ENCODE measurements at places on chromosomes 1 and 21.

GRCh38 chr1:109669246-109669948 lies 1.5 kb downstream of the GSTM2 start:
- no peak for DNase-seq

GRCh38 chr1:150441121-150441520 lies 46.1 kb upstream of the TARS2 start:
- DNase-seq = no peak

- DNase-seq = no peak
Observed at GRCh38 chr21:38544661-38545060, 46.4 kb upstream of the ERG start.

DNA sequence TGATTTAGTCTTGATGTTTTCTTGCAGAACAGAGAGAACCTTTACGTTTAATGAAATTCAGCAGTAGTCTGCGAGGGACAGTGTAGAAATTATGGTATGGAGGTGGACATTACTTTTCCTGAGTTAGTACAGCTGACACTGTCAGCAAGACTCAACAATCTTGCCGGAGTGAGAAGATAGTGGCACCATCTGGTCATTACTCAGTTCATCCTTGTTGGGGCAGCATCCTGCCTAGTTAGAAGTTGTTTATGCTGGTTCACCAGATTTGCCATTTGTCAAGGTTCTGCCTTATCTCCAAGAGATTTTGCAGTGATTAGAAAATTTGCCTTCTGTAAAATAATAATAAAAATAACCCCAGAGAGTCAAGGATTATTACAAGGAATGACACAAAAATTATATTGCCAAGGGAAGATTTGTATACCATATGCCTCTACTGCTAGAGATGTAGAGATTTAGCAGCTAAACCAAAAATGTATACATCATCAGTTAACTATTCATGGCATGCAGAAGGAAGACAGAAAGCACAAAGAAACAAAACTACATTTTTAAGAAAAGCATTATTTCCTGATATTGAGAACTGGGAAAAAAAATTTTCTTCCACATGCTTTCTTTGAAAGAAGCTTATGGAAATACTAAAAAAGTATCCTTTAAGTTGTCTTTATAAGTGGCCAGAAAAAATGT lies 1967.4 kb downstream of the NCAM2 start:
- DNase-seq = no peak

GRCh38 chr1:202807926-202808757 lies at the start of gene KDM5B:
Gene KDM5B (minus strand): TSS chr1:202808421. CDS start chr1:202808305, 116 bp downstream.
- DNase-seq = peak; percentile 42

GRCh38 chr21:26421724-26422123 lies 151.4 kb downstream of the CYYR1 start:
- DNase-seq = no peak

DNA sequence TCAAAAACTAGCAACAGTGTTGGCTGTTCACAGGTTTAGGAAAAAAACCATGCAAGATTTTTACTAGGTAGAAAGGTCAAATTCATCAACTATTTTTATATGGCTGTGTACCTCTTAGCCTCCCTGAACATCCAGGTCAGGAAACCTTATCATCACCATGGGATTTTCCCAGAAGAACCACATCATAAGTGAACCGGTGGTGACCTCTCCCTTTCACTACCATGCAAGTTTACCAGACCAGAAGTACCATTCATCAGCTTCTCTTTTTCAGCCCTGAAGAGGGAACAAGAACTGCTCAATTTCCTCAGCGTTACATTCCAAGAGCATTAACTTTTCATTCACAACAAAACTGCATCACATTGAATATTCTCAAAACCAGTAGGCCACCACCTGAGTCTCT lies 5.9 kb downstream of the SSBP3 start:
- no peak for DNase-seq

GRCh38 chr1:167629681-167630567 lies at the start of gene RCSD1:
Gene RCSD1 (plus strand): TSS chr1:167630232. CDS start chr1:167630424, 192 bp downstream.
- peak; percentile 53 for DNase-seq

DNA sequence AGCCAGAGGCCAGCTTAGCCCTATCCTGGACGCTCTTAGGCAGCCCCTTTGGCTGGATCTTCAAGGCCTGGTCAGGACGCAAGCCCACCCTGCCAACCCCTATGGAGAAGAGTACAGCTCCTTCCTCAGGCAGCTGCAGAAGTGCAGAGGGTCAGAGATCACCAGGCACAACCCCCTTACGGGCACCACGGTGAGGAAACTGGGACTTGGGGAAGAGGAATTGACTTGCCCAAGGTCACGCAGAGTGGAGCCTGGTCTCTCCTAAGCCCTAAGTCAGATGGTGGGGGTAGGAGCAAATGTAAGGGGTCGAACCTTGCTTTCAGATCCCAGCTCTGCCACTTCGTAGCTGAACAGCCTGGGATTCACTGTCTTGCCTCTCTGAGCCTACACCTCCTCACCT lies 3.7 kb downstream of the E2F2 start:
- no peak for DNase-seq

DNA sequence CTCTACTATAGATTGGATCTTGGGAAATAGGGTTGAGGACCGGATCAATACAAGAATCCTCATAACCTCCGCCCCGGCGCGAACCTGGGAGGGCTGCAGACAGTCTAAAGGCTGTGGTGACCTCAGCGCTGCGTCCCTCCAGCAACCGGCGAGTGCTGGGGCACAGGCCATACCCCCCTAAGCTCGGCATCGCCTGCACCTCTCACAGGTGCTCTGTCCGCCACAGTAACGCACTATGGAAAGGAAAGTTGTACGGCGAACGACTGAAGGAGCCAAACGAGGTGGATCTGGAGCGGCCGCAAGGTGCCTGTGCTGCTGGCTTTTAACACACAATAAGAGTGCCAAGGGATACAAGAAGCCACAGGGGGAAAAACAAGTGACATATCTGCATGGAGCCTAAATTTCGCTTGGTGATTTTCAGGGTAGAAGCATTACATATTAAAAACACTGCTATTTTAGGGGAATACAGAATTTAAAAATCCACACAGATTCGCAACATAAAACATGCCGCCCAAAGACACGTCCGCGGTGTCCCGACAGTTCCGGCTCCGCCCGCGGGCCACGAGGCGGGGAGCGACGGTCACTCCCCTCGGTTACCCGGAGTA lies 1.4 kb upstream of the RBM15 start:
- DNase-seq = peak; percentile 54

DNA sequence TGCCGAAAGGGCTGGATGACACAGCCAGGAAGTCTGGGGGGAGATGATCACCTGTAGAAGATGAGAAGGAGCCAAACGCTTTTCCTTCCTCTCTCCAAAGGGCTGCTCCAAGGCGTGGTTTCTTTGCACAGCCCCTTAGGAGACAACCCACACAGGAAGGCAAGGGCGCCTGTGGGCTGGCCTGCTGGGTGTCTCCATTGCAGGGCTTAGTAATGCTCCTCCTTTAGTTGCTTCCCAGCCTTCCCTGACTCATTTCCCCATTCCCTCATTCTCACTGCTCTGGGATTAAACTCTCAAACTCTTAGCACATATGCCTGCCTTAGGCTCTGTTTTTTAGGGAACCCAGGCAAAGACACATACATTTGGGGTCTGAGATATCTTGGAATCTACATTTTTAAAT lies 1.7 kb upstream of the CLCA1 start:
- no peak for DNase-seq

GRCh38 chr1:199204231-199204630 lies 565.4 kb downstream of the PTPRC start:
- no peak for DNase-seq

DNA sequence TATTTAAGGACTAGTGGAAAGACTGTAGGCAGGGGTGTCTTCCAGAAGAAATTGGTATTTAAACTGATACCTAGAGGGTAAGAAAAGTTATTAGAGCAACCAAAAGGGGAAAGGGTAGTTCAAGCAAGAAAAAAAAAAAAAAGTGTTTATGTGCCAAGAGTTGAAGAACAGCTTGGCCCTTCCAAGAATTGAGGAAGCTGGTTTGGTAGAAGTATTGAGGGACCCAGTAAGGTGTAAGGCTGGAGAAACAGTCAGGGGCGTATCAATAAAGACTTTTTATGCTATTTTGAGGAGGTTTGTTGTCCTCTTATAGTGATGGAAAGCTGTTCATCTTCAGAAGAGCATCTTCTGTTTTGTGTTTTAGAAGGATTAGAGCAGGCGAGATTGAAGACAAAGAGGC lies 108.3 kb downstream of the PTPRC start:
- no peak for DNase-seq

DNA sequence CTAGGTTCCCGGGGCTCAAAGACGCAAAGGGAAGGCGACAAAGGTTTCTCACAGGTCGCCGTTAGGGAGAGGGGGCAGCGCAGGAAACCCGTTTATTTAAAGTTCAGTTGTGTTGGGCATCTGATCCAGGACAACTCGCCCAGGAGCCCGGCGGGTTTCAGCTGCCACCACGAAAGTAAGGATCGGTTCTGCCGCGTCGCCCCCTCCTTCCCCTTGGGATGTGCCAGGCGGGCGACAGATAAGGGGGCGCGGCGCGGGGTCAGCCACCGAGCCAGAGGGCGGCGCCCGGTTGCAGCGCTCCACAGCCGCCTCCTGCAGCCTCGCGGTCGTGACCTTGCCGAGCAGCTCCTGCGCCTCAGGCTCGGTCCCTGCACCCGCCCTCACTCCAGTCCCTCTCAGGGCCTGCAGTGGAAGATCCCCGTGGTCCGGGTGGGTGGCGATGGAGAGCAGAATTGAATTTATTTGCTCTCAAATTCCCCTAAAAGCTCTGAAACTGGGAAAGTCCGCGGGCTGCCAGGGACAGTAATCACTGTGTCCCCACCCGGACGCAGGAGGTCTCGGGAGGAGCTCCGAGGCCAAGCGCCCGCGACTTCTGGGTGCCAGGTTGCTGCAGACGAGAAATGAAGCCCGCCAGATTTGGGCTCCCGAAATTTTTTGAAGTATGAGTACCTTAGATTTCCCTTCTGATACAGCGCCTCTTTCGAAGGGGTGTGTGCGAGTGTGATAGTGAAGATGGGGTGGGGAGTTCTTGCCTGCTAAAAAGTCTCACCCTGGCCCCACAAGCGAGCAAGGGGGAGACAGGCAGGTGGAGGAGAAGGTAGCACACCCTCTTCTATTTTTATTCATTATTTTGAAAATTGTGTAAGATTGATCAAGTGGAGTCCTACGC lies 28.4 kb upstream of the NFIA start:
- DNase-seq = peak; percentile 54

- DNase-seq = peak; percentile 59
Observed at GRCh38 chr1:15684468-15685291, 560 bp downstream of the PLEKHM2 start.

- DNase-seq = no peak
Observed at GRCh38 chr1:232250838-232251237, 379.1 kb downstream of the SIPA1L2 start.

- no peak for DNase-seq
Observed at GRCh38 chr1:89888480-89889322, 67.9 kb downstream of the LRRC8D start.

- DNase-seq = no peak
Observed at GRCh38 chr1:74425676-74426075, 86.7 kb downstream of the LRRC53 start.

DNA sequence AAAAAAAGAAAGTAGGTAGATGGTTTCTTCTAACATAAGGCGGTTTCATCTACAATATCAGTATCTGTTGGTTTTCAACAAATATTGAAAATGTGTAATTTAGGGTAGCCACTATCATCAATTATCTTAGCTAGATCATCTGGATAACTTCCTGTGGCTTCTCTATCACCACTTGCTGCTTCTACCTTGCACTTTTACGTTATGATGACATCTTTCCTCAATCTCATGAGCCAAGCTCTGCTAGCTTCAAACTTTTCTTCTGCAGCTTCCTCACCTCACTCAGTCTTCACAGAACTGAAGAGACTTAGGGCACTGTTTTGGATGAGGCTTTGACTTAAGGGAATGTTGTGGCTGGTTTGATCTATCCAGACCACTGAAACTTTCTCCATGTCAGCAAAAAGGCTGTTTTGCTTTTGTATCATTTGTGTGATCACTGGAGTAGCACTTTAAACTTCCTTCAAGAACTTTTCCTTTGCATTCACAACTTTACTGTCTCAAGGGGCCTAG lies 144.9 kb upstream of the HP1BP3 start:
- no peak for DNase-seq

DNA sequence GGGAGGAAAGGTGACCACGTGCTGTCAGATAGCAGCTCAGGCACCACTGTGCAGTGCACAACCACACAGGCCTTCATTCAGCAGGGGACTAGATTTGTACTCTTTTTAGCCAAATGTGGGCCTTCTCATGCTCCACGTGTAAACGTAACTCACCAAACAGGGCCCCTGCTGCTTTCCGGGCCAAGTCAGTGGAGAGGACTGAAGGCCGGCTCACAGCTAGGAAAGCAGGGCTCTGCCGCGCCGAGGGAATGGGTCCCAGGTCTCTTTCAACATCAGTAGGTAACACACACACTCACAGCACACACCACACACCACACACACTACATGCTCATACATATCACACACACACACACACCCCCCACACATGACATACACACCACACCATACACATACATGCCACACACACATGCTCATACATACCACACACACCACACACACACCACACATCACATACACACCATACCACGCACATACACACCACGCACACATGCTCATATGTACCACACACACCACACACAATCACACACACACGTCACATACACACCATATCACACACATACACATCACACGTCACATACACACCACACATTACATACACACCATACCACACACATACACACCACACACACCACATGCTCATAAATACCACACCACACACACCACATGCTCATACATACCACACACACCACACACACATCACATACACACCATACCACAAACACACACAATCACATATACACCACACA lies 124.0 kb upstream of the ERG start:
- no peak for DNase-seq

DNA sequence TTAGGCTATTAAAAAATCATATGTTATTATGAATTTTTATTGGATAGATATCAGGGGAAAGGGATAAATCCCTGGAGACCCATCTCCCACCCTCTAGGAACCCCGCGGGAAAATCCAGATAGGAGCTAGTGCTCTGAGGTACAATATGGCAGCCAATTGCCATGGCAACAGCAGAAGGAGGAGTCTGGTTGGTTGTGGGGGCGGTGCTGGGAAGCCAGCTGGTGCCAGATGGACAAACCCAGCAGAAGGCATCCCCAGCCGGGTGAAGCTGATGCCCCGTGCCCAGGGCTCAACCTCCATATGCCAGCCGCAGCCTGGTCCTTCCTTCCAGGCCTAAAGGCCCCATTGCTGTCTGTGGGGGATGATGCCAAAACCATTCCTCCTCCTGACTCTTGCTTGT lies 38.3 kb downstream of the RHBG start:
- DNase-seq = no peak

GRCh38 chr21:40049031-40049930 lies 182.0 kb downstream of the PCP4 start:
- no peak for DNase-seq

DNA sequence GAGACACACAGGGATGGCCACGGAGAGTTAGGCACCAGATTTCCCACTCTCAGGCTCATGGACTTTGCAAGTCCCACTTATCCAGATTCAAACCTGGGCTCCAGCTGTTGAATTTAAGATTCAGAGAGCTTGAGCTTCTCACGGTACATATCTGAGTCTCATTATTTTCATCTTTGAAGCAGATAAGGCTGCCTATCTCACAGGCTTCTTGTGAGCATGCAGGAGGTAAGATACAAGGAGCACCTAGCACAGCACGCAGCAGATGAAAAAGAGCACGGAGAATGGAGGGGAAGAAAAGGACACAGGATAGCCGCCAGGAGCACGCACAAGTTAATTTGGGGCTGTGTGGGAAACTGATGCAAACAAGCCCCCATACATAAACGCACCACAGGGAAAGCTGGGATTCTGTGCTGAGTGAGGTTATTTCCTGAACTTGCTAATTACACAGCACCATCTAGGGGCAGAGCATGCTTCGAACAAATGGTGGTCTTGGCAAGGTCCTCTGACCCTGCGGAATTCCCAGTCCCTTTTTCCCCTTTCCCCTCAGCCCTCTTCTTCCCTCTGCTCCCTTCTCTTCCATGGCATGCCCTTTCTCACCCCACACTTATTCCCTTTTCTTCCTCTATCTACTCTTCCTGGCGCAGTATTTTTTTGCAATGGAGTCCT lies 134.7 kb upstream of the VANGL1 start:
- DNase-seq = no peak
